ENCODE measurements at places on chromosomes 6 and 20.

- no peak for DNase-seq
These were observed 32.5 kb upstream of the MEI4 start for GRCh38 chr6:77620278-77620882.

- no peak for DNase-seq
These were observed 132.9 kb upstream of the MCHR2 start for GRCh38 chr6:100126790-100127484.

- no peak for DNase-seq
These were observed 61.8 kb upstream of the ADGRF1 start for GRCh38 chr6:47103931-47104330.

GRCh38 chr20:50680105-50680960 is 11.0 kb downstream of the RIPOR3 start:
- peak; percentile 61 for DNase-seq

- DNase-seq = peak; percentile 69
These were observed 950 bp downstream of the KCTD20 start for GRCh38 chr6:36443471-36444428.

GRCh38 chr6:1311400-1312202 is at the start of gene FOXQ1:
TSS of gene FOXQ1 (plus strand) at chr6:1312098. CDS start at chr6:1312705, 607 bp downstream.
- DNase-seq = no peak

DNA sequence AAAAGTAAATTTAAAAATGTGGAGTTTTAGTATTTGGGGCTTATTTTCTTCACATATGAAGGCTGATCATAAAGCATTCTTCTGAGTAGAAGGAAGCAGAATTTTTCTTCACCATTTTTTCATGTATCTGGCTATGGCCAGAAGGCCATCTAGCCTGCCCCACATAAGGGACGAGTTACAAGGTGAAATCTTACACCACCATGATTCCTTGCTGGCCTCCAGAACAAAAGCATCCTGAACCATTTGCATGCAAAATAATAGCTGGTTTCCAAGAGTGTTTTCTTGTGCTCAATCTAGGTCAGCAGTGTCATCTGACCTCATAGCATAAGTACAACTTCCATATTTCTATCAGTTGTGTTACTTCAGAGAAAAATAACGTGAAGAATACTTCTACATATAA is 93.1 kb downstream of the BMP5 start:
- no peak for DNase-seq

DNA sequence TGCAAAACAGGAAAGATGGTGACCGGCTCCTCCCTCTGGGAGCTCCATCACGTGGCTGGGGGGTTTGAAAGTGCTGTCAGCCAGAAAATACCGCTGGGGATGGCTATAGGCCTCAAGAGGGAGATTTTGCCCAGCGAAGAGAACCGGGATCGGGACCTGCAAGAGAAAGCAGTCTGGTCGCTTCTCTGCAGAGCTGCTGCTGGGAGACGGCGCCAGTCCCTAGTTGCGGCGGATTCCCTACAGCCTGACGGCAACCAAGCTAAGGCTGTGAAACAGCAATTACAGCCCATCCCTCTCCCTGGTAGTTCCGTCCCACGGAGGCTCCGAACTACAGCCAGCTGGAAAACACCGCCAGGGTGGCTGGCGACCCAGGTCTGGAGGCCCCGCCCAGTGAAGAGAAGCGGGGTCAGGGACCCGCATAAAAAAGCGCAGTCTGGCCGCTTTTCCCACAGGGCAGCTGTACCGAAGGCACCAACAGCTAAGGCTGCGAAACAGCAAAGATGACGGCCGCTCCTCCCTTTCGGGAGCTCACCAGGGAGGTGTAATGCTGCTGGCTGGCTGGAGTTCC is 238.1 kb upstream of the IRAK1BP1 start:
- DNase-seq = no peak

DNA sequence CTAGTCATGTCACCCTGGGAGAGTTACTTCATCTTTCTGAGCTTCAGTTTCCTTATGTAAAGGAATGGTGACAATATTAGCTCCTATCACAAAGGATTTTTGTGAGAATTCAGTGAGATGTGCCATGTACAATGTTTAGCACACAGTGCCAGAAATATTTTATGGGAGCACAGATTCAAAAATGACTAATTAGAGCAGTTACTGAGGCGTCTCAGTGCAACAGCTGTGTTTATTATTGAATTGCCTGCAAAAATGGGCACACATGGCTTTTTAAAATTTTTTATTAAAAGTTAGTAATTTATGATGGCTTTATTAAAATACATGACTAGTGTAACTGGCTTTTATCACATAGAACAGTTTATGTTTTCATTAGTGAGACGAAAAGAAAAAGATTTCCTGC is 134.3 kb upstream of the AHI1 start:
- DNase-seq = no peak

GRCh38 chr6:107866606-107867301 is 42.6 kb upstream of the SCML4 start:
- DNase-seq = no peak

- no peak for DNase-seq
These were observed 16.6 kb downstream of the DNAAF9 start for GRCh38 chr20:3390759-3391425.

DNA sequence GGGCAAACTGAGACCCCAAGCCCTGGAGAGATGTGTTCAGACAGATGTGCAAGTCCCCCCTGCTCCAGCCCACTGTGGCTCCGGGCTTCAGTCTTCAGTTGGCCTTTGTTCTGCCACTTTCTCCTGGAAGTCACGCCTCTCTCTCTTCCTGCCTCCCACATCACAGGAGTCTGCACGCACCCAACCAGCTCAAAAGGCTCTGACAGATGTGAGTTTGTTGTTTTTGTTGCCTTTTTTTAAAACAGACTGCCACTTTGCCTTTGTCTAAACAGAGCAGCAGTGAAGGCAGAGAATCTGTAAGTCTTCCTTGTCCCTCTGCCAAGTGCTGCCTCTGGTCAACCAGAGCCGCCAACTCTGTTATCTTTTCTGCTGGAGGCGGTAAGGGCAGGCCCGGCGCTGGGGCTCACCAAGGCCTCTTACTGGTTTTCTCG is 149.7 kb downstream of the TFAP2C start:
- DNase-seq = peak; percentile 74

DNA sequence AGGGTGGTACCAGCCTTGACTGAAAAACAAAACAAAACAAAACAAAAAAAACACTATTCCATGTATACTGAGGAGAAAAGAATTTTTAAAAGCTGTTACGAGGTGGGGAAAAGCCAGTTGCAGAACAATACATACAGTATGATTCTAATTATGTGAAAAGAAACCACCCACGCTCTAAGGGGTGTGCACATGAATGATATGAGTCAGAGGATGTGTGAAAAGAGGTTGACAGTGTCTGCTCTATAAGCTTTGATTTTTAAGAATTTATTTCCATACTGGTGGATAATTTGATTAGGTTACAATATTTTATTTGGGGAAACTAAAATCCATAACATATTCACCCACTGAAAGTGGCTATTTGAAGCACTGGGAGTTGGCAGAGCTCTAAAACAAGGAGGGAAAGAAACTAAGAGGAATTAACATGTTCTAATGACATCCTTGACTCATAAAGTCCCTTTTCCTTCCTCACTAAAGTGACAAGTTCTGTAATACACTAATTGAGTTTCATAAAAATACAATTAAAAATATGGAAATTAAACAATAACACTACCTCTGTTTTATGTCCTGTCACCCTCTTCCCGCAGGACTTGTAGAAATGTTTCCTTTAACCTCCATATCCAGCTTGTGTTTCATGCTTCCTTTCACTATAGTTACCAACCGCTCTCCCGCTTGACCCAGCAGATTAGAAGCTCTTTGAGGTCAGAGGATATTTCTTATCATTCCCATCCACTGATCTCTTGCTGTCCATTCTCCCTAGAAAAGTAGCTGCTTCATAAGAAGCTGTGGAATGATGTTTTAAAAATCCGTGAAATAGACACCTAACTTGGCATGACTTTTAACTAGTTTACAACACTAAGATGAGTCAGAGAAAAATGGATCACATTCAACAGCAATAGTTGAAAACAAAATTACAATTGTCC is 118.6 kb upstream of the CCDC28A start:
- DNase-seq = no peak

- peak; percentile 93 for DNase-seq
These were observed 56.6 kb upstream of the CCN6 start for GRCh38 chr6:111997078-111997852.

DNA sequence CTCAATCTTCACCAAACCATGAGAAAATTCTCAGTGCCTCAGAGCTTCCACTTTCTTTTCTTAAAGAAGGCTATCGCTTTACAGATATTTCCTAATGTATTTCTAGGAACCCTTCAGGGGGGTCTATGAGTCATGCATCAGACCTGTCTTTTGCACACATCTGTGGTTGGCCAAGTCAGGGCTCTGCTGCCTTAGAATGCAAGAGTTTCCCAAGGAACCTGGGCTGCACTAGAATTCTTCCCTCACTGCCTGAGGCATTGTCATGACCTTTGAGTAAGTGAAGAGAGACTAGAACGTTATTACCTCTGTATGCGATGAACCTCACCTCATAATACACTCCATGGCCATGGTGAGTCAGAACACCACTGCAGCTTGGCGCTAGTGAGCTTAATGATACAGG is 365.0 kb upstream of the ID4 start:
- peak; percentile 96 for DNase-seq

GRCh38 chr20:51259455-51259854 is 236.5 kb upstream of the KCNG1 start:
- peak; percentile 94 for DNase-seq

- DNase-seq = no peak
These were observed 113.0 kb downstream of the MTFR2 start for GRCh38 chr6:136137008-136137692.
